Mesenteric fat pad (tissue), 1 donor: ENCODE measurements at places on chromosomes 16 and 17. TPM values are rescaled to one million over a fixed set of nuclear protein-coding genes. Genes with fewer than 3 reads are reported as not detected.

DNA sequence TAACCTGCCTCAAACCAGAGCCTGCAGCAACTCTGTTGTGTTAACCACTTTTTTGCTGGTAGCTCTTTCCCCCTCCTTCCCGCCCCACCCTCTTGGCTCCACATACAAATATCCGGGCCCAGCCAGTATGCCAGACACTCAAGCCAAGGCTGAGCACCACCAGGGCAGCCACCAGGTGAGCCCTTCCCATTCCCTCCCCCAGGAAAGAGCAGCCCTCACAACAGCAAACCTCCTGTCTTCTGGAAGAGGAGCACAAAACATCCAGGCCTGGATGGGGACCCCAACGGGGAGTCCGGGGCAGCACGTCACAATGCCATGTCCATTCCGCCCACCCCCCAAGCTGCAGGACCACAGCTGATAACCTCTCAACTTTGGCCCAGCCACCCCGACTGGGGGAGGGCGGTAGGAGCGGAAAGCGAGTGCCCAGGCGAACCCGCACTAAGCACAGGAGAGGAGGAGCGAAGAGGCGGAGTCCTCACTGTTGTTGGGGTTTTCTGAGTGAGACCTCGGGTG, 757 bp downstream of the ORMDL3 start:
- no peak for DNase-seq

DNA sequence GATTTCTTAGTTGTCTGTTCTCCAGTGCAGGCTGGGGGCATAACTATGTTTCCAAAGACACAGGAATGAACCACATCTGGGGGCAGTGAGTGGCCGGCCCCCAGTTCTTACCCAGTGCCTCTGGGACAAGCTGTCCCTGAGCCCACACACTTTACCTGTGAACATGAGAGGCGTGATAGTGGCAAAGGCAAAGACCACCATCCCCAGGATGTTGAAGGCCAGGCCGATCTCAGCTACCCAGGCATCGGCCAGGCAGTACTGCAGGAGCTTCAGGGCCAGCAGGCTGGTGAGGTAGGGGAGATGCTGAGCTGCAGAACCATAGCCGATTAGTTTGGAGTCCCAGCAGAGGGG, 1.6 kb downstream of the SLC46A1 start:
- DNase-seq = peak; percentile 60

NOD2 gene
- total RNA-seq = 4.5 TPM

TPPP3 gene
- 4.8 TPM for total RNA-seq

DNA sequence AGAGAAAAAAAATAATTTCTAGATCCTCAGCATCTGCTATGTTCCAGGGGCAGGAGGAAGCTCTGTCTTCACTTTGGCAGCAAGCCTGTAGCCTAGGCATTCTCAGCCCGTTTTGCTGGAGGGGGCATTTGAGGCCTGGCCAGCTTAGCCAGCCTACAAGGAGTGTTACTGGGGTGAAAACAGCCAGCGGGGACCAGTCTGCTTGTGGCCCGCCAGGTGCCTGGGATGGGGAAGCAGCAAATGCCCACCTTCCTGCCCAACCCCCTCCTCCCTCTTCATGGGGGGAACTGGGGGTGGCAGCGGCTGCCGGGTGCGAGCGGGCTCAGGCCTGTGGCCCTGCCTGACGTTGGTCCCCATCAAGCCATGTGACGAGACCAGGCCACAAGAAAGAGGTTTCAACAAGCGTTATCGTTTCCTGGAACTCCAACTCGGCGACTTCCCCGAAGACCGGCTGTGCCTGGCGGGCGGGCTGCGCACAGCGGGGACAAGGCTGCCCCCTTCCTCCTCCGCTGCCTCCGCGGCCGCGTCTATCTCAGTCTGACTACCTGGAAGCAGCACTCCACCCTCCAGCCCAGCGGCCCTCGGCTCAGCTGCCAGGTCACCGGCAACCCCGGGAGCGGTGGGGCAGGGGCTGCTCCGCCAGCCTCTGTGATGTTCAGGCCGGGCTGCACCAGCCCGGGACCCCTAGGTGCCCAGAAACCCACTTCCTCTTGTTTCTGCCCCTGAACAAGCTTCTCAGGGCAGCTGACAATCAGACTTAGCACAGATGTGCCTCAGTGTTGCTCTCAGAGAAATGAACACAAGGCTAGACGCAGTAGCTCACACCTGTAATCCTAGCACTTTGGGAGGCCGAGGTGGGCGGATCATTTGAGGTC, 22.9 kb downstream of the SOCS1 start:
- no peak for DNase-seq

- no peak for DNase-seq
Observed at GRCh38 chr16:79482011-79482410, 118.5 kb downstream of the MAF start.

DNA sequence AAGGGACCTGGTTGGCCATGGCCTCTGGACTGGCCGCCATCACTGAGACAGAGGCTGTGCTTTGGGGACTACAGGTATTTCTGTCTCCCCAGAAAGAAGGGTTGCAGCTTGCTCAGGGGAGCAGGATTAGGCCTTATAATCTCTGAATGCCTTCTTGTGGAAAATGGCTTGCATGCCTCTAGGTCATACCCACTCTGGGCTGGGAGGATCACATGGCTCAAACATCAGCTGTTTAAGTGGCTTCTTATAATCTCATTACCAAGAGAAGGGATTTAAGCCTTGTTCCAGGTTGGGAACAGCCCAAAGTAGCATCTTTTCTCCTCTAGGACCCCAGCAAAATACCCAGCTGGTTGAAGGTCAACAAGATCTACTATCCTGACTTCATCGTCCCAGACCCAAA, 19.1 kb downstream of the LIG3 start:
- no peak for DNase-seq

DNA sequence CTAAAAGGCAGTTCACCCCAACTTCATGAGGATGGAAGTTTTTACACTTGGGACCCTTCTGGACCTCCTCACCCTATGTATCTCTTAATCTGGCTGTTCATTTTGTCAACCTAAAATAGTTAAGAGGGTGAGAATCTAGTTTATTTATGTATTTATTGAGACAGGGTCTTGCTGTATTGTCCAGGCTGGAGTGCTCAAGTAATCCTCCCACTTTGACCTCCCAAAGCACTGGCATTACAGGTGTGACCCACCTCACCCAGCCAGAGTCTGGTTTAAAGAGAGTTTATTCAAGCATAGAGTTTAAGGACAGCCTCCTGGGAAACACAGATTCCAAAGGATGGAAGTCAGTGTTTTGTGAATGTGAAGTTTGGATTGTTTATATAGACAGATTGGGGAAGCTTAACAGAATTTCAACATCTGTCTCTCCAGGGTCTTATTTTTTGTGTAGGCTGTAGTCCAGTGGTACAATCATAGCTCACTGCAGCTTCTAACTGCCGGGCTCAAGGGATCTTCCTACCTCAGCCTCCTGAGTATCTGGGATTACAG, 8.0 kb upstream of the APPBP2 start:
- no peak for DNase-seq

GRCh38 chr16:2956579-2956956, 7.5 kb upstream of the KREMEN2 start:
- DNase-seq = no peak

DNA sequence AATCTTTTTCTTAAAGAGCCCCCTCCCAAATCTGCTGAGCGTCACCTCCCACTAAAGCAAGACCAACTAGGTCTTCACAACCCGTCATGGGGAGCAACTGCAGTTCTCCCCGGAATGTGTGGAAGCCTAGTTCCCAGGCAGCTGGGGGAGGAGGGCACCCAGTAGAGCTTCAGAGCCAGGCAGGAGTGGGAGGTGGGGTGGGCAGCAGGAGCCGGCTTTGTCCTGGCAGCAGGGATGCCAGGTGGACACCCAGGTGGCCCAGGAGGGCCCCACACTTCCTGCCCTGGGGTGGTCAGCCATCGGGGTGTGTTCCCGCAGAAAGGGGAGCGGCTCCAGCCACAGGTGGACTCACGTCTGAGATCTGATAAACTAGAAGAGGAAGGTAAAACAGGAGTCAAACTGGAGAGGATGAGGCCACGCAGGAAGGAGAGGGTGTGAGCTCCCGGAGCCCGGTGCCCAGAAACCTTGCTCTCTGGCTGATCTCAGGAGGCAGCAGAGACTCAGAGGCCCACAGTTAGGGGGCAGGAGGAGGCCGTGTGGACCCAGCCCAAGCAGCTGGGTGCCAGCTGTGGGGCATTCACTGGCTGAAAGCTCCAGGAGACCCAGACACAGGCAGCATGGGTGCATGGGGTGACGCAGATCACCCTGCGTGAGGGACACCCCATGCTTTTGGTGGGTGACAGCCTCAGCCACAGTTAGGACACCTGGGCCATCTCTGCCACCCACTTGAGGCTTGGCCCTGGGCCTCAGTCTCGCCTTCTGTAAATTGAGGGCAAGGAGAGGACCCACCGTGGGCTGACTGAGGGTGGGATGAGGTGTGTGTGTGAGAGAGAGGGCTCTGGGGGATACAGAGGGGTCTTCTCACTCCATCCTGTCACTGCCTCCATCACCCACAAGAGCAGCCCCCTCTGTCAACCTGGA, 260.8 kb upstream of the TNRC6C start:
- DNase-seq = peak; percentile 71

GRCh38 chr17:2433696-2434095, 32.8 kb upstream of the MNT start:
- no peak for DNase-seq

FOXL1 gene
- total RNA-seq = 0.26 TPM
